ENCODE measurements at places on chromosomes 7 and 10.

- DNase-seq, result no peak
Observed at GRCh38 chr10:82160307-82160706, 285.3 kb downstream of the NRG3 start.

GRCh38 chr7:47008461-47008860 lies 573.5 kb downstream of the TNS3 start:
- no peak for DNase-seq

DNA sequence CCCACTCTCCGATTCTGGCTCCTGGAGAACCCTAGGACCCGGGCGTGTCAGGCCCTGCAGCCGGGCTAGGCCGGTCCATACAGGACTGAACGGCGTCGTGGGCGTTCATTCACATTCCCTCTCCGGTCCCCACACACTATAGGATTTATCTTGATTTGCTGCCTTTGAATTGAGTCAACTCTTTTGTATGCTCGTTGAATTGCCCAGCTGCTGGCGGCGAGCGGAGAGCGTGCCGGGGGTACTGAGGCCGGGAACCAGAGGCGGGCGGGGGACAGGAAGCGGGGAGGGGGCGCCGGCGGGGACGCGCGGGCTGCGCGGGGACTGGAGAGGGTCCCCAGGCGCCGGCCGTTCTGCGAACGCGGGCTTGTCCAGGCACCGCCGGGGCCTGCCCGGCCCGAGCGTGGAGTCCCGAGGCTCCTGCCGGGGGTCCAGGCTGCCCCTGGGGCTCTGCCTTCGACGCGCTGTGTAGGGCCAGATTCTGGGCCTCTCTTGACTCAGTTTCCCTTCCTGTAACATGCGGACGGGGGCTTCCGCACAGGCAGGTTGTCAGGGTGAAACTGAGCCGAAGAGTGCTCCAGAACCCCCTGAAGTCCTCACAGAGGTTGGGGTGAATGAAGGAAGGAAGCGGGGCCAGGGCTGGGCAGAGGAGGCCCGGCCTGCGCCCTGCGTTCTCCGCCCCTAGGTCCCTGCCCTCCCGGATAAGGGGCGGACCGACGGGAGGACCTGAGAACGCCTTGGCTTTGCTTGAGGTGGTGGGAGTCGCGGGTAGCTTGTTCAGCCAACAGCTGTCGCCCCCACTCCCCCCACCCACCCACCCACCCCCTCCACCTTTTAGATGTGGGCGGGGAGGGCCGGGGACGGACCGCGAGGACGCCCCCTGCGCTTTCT lies 769 bp upstream of the ELFN1 start:
- no peak for DNase-seq

DNA sequence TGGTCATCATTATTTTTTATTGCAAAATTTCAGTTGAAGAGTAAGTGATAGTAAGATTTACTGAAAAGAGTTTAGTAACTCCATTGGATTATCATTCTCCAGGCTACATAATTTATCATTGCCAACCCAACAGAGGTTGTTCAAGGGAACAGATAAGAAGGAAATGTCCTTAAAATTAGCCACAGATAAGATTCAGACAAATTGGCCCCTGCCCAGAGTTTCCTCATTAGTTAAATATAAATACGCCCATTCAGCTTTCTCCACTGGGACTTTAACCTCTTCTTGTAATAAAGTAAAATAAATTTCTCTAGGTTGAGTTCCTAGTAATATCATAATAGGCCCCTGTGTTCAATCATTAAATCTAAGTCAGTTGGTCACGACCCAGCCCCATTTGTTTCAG lies 27.7 kb upstream of the PHYHIPL start:
- DNase-seq, result no peak
